T-helper 17 cell (primary cell): ENCODE measurements at places on chromosomes 2 and 18.
A peak's percentile ranks its signal among the peaks of the same experiment; 100 is the strongest.

GRCh38 chr2:71667256-71668182 is 214.2 kb downstream of the DYSF start:
- no peak overlapping the region for H3K27ac ChIP-seq
- no peak for DNase-seq
- H3K27me3 ChIP-seq, result peaks cover 40% of the 10 kb centered on the region
- peaks cover 2% of the 10 kb centered on the region for H3K36me3 ChIP-seq

- DNase-seq, result no peak
- no peak overlapping the region for H3K4me3 ChIP-seq
- H3K27me3 ChIP-seq, result no peaks in the 10 kb centered on the region
- no peaks in the 10 kb centered on the region for H3K36me3 ChIP-seq
These were observed 103.6 kb upstream of the TMEM200C start for GRCh38 chr18:5998907-5999306.

GRCh38 chr2:161418715-161419637 is 2.9 kb downstream of the TBR1 start:
- peaks cover 32% of the 10 kb centered on the region for H3K4me1 ChIP-seq
- no peak overlapping the region for H3K27ac ChIP-seq
- H3K36me3 ChIP-seq, result peaks cover 7% of the 10 kb centered on the region
- peaks cover 82% of the 10 kb centered on the region for H3K27me3 ChIP-seq

DNA sequence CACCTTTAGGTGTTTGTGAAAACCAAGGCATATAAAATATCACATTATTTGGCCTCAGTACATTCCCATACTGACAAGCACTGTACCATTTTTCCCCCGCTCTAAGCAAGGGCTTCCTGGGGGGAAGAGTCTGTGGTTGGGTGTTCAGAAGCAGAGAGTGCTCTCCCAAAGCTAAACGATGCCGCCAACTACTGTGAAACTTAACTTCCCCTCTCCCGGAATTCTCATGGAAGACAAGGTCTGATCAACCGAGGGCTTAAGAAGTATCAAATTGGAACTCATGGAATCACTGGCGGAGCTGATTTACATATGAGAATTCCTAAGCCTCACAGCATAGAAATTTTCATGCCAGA is 433 bp upstream of the MFF start:
- H3K36me3 ChIP-seq, result no peaks in the 10 kb centered on the region
- H3K27me3 ChIP-seq, result no peaks in the 10 kb centered on the region
- peak overlapping the region; percentile 96 for H3K4me3 ChIP-seq

DNA sequence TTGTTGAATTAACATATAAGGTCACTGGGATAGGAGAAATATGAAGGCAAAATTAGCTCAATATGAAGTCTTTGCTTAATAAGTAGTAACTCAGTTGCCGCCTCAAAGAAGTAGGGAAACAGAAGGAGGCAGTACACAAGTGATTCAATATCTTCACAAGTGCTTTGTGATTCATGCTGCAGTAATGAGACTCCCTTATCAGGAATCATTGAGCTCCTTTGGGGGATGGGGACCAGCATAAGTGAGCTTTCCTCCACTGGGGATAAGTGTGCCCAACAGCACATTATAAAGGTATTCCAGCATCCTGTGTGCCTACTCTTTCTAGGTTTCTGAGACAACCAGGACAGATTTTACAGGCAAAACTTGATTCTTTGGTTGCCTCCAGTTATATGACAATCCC is 323.4 kb upstream of the UBE2E3 start:
- no peak for DNase-seq
- H3K4me3 ChIP-seq, result no peak overlapping the region
- peaks cover 2% of the 10 kb centered on the region for H3K36me3 ChIP-seq
- H3K27me3 ChIP-seq, result peaks cover 35% of the 10 kb centered on the region
- H3K4me1 ChIP-seq, result peaks cover 2% of the 10 kb centered on the region

GRCh38 chr18:46243095-46243494 is 138.9 kb downstream of the HAUS1 start:
- H3K27ac ChIP-seq, result peak overlapping the region; percentile 11
- H3K27me3 ChIP-seq, result no peaks in the 10 kb centered on the region
- H3K4me3 ChIP-seq, result no peak overlapping the region

- H3K4me1 ChIP-seq, result no peaks in the 10 kb centered on the region
- no peak overlapping the region for H3K4me3 ChIP-seq
- no peak for DNase-seq
- H3K36me3 ChIP-seq, result no peaks in the 10 kb centered on the region
- no peaks in the 10 kb centered on the region for H3K27me3 ChIP-seq
- H3K27ac ChIP-seq, result no peak overlapping the region
These were observed 461.9 kb downstream of the PTPRM start for GRCh38 chr18:8029061-8029460.

GRCh38 chr2:73032702-73033097 is 38.8 kb downstream of the SFXN5 start:
- DNase-seq, result no peak
- H3K36me3 ChIP-seq, result peaks cover 3% of the 10 kb centered on the region
- no peak overlapping the region for H3K27ac ChIP-seq
- no peak overlapping the region for H3K4me3 ChIP-seq
- H3K27me3 ChIP-seq, result no peaks in the 10 kb centered on the region
- H3K4me1 ChIP-seq, result peaks cover 5% of the 10 kb centered on the region

GRCh38 chr2:224217233-224217961 is 178.3 kb upstream of the SERPINE2 start:
- peaks cover 46% of the 10 kb centered on the region for H3K27me3 ChIP-seq
- no peak overlapping the region for H3K27ac ChIP-seq
- DNase-seq, result no peak
- H3K4me1 ChIP-seq, result no peaks in the 10 kb centered on the region
- no peaks in the 10 kb centered on the region for H3K36me3 ChIP-seq

DNA sequence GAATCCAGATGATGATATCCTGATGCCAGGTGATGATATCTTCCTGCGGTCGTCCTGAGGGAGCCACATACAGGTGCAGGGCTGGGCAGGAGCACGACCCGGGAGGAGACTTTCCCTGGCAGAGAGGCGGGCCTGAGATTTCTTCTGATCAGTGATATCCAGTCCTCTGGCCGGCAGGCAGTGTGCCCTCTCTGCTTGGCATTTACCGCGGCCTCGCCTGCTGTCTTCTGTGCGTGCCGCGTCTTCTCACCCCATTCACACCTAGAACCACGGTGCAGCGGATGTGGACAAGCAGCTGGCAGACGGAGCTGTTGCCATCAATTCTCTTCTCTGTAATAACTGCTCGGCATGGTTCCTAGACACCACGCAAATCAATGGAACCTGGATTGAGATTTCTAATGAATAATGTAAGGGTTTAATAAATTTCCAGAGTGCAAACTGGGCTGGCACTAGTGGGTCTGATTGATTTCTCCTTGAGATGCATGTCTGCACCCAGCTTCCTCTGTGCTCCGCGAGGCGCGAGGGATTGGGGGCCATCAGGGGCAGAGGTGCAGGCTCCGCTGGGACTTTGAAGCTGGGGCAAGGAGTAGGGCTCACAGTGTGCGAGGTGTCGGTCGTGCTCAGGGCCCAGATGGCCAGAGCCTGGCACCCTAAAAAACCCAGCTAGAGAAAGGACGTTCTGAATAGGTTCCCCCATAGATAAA is 208.9 kb upstream of the HDAC4 start:
- no peaks in the 10 kb centered on the region for H3K27me3 ChIP-seq
- no peak overlapping the region for H3K27ac ChIP-seq
- no peak overlapping the region for H3K4me3 ChIP-seq
- no peak for DNase-seq
- H3K4me1 ChIP-seq, result peaks cover 6% of the 10 kb centered on the region

DNA sequence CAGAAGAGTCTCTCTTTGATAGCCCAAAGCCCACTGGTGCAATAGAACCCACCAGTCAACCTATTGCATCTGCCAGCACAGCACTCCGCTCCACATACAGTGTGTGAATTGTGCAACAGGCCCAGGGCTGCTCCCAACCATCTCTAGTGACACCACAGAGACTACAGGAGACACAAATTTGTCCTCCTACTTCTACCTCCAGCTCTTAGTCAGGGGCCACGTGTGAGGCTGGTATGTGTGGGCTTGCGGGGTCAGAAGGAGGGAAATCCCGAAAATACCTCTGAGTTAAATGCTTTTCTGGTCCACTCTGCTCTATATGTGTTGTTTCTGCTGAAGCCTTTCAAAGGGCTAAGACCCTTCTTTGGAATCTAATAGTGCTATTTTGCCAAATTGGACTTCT is 18.0 kb downstream of the DGUOK start:
- no peaks in the 10 kb centered on the region for H3K27me3 ChIP-seq
- H3K27ac ChIP-seq, result peak overlapping the region; percentile 43
- peaks cover 4% of the 10 kb centered on the region for H3K36me3 ChIP-seq
- no peak overlapping the region for H3K4me3 ChIP-seq
- H3K4me1 ChIP-seq, result peaks cover 38% of the 10 kb centered on the region
- no peak for DNase-seq

DNA sequence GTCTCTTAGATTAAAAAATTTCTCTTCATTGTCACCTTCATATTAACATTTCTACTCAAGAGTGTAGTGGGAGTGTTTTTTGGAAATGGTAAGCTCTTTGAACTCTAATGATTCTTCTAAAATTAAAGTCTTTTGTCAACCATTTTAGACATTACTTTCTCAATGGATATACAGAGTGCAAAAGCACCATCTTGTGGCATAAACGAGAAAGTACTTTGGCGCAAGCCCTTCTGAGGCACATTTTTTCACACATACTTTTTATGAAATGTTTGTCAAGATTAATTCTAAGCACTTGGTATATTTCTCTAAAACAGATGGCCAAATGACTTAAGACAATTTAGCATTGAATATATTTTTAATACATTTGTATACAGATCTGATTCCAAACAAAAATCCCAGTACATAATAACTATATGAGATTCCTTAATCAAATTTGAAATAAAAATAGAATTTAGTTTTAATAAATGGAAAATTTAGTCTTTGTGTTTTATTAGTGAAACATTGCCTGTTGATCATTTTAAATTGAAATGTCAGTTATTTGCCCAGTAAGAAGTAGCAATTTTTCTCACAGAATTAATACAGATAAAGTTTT is 63.3 kb upstream of the GALNT5 start:
- H3K36me3 ChIP-seq, result no peaks in the 10 kb centered on the region
- H3K27ac ChIP-seq, result no peak overlapping the region
- H3K27me3 ChIP-seq, result peaks cover 15% of the 10 kb centered on the region
- DNase-seq, result no peak

DNA sequence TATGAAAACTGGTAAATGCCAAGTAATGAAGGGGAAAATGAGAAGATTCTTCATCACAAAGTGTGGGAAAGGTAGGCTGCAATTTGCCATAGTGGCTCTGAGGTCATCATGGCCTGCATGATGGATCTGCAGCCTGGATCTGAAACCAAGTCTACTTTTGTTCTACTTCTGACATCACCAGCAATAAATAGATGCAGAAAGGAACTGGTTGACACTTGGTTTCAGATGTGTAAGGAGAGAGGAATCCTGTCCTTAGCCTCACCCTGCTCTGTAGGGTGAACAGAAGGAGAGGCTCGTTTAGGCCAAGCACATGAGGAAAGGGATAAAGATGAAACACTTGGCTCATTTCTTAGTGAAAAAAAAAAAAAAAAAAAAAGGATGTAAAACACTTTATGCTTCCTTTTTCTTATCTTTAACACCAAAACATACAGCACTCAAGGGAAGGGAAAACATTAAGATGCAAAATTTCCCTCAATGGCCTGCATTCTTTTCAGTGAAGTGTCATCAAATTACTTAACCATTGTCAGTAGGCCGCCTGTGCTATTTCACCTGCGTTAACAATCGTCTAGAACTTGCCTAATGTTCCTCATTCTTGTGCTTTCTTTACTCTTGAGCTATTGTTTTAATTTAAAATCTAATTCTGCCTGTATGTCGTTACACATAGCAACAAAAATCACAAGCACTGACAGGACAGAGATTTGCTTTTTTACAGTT is 3.9 kb downstream of the NEB start:
- H3K27me3 ChIP-seq, result no peaks in the 10 kb centered on the region
- no peak overlapping the region for H3K27ac ChIP-seq
- no peaks in the 10 kb centered on the region for H3K4me1 ChIP-seq
- no peak for DNase-seq
- H3K36me3 ChIP-seq, result peaks cover 2% of the 10 kb centered on the region

DNA sequence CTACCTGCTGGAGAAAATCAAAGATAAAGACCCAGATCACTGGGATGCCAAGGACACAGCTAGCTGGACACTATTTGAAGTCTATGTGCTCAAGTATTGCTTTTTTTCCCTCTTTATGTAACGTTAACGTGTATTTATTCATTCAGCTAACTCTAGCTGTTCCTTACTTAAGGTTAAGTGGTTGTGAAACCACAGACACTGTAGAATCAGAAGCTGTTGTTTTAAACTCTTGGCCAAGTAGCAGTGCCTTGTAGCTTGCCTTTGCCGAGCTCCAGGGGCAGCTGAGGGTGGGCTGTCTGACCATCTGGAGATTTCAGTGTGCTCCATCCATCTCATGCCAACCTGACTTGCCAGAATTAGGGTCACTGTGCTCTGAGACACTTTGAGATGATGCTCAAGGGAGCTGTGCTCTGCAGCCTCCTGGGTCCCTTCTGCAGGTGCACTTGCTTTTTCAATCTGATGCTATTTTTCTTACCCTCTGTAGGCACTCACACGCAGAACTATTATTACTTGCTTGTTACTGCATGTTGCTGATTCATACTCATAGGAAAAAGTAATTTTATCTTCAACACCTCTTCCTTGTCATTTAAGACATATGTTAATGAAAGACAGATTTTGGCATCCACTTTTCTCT is 116.2 kb downstream of the METTL8 start:
- no peak overlapping the region for H3K4me3 ChIP-seq
- peak overlapping the region; percentile 93 for H3K27ac ChIP-seq
- H3K36me3 ChIP-seq, result peaks cover 4% of the 10 kb centered on the region
- peaks cover 33% of the 10 kb centered on the region for H3K4me1 ChIP-seq

DNA sequence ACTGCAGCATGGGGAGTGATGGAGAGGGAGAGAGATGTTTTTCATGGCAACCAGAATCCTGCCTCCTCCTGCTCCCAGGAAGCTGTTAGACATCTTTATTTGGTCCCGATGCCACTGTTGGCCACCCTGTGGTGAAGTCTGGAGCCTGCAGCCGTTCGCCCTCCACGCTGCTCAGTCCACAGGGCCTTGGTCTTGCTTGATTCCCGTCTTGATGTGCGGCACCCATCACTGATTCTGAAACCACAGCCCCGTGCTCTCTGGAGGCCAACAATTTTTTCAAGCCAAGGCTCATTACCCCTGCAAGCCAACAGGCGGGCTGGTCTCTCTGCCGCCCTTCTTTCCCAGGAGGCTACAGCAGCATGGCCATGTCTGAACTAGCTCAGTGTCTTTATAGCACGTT is 24.5 kb downstream of the SIGLEC15 start:
- peaks cover 3% of the 10 kb centered on the region for H3K4me1 ChIP-seq
- no peak overlapping the region for H3K4me3 ChIP-seq
- no peaks in the 10 kb centered on the region for H3K27me3 ChIP-seq
- no peak for DNase-seq
- H3K27ac ChIP-seq, result no peak overlapping the region
- peaks cover 3% of the 10 kb centered on the region for H3K36me3 ChIP-seq

GRCh38 chr2:203796248-203797010 is 71.1 kb upstream of the CTLA4 start:
- H3K36me3 ChIP-seq, result peaks cover 4% of the 10 kb centered on the region
- no peak for DNase-seq
- H3K4me3 ChIP-seq, result no peak overlapping the region
- no peak overlapping the region for H3K27ac ChIP-seq
- peaks cover 13% of the 10 kb centered on the region for H3K4me1 ChIP-seq

DNA sequence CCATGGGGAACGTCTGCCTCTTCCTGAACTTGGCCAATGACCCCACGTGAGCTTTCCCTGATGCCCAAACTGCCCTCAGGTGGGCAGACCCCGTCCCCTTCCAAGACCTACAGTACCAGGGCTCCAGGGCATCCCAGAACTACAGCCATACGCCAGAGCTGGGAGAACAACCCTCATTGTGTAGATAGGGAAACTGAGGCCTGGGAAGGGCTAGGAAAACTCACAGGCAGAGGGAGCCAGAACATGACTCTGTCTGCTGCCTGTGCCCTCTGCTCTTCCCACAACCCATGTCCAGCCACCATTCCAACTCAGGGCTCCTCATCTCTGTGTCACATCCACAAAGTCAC is 16.8 kb upstream of the ANKRD53 start:
- H3K4me1 ChIP-seq, result peaks cover 7% of the 10 kb centered on the region
- no peaks in the 10 kb centered on the region for H3K36me3 ChIP-seq
- H3K4me3 ChIP-seq, result no peak overlapping the region
- DNase-seq, result no peak
- H3K27ac ChIP-seq, result no peak overlapping the region
